ENCODE measurements at places on chromosomes 2 and 18.

DNA sequence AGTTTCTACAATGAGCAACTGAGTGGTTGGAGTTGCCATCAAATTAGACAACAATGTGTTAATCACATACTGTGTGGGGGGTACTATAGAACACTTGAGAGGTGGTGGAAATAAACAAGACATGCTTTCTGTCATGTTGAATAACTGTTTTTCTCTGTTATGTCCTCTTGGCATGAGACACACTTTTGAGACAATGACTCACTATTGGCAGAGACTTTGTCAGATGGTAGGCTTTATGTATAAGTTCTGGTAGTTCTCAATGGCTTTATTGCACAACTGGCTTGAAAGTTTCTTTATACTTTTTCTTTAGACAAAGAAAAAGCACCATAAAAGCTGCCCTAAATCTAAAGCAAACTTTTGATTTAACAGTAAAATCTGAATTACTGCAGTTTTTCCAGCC, 578.7 kb downstream of the ADCYAP1 start:
- DNase-seq: no peak

- DNase-seq: no peak
These were observed 8.2 kb downstream of the LCLAT1 start for GRCh38 chr2:30455114-30455738.

DNA sequence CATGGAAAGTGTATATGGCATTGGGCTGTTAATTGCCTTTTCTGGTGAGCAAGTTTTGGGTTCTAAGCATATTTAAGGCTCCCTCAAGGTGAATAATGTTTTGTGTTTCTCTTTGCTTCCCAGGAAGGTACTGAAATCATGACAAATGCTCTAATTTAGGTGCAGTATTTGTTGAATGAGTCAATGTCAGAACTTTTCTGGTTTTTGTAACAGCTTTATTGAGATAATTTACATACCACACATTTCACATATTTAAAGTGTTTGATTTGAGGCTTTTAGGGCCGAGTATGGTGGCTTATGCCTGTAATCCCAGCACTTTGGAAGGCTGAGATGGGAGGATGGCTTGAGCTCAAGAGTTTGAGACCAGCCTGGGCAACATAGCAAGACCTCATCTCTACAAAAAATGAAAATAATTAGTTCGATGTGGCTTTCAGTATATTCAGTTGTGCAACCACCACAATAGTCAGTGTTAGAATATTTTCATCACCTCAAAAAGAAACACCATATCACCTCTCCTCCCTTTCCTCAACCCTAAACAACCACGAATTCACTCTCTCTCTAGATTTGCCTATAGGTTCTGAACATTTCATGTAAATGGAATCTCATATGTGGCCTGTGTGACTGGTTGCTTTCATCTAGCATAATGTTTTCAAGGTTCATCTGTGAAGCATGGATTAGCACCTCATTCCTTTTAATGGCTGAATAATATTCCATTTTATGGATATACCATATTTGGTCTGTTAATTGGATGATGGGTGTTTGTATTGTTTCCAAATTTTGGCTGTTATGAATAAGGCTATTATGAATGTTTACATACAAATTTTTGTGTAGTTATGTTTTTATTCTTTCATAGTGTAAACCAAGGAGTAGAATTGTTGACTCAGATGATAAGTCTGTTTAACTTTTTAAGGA, 54.9 kb downstream of the MGAT5 start:
- no peak for DNase-seq

DNA sequence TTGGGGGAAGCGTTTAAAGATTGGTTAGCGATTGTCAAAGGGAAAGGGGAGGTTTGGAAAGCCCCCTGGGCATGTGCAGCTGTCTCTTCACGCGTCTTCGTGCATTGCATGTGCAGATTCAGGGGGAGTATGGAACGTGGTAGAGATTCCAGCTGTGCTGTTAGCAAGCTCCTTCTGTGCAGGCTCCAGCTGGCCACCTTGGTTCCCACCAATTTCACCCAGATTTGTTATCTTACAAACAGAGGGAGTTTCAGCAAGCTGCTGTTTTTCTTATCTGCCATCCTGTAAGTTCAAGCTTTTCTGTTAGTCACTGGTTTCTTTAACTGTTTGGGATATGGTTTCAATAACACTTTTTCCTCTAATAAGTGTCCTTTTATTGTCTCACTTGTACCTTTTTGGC, 30.4 kb downstream of the FARP2 start:
- DNase-seq: no peak

DNA sequence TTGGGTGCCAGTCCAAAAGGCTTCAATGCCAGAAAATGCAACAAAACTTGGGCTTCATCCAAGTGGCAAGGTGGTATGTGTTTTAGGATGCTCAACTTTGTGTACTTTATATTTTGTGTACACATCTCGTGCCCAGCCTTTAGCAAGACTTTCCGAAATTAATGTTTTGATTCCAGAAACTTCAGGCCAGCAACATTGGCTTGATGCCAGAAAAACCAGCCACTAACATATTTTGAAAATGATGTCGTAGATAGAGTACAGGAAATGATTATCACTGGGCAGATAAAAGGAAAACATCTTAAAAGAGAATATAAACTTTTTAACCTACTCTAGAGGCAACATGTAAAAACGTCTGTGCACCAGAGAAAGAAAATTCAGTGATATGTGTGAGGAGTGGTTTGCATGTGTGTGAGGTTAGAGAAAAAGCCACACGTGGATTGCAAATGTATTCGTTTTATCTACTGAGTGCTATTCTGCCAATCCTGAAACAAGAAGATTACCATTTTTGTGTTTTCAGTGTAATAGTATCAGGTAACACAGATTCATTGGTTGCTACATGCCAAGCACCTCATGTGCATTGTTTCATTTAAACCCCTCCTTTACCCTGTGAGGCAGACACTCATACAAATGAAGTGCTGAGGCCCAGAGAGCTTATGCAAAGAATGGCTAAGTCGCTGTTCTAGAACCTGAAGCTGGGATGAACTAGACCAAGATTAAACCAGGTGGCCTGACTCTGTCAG, 264.8 kb downstream of the C1D start:
- DNase-seq: no peak

DNA sequence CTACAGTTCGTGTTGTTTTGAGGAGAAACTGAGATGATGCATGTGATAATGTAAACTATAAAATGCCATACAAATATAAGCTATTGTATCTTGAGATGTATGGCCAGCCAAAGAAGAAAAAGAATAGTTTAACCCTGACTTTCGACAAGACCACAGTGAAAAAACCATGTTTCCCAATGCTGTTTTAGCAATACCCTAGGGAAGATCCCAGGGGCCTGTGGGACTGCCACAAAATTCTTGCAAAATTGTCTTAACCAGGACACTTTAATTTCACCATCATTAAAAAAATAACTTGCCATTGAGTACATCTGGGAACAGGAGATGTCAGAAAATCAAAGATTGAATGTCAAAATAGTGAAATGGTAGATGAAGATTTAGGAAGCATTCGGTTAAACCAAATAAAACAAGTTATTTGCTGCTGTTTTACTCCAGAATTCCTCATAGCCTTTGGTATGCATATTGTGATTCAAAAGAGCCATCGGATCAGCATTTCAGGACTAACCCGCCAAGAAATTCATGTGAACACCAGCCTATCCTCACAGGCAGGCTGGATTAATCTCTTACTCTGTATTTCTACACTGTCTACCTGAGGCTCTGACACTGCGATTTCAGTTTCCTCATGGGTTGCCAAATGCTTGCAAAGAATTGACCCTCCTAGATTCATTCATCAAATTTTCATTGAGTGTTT, 49.0 kb upstream of the SP3 start:
- no peak for DNase-seq

DNA sequence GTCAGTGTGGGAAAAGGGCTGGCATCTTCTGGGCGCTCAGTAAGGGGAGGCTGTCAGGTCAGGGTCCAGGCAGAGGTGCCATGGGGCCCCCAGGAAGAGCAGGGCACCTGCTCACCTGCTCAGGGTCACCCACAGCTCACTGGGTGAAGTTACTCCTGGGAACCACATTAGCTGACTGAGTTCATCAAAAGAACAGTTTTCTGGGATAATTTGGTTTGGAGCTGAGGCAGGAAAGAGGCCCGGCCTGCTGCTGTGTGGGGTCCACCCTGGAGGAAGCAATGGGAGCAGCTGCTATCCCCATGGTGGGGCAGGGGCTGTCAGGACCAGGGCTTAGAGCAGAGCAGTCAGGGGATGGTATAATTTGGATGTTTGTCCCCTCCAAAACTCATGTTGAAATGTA, 97.2 kb upstream of the GPC1 start:
- DNase-seq: no peak

- DNase-seq: no peak
These were observed 665.0 kb upstream of the FANCL start for GRCh38 chr2:58906081-58906645.

- DNase-seq: no peak
These were observed 152.7 kb downstream of the MBP start for GRCh38 chr18:76979906-76980305.

DNA sequence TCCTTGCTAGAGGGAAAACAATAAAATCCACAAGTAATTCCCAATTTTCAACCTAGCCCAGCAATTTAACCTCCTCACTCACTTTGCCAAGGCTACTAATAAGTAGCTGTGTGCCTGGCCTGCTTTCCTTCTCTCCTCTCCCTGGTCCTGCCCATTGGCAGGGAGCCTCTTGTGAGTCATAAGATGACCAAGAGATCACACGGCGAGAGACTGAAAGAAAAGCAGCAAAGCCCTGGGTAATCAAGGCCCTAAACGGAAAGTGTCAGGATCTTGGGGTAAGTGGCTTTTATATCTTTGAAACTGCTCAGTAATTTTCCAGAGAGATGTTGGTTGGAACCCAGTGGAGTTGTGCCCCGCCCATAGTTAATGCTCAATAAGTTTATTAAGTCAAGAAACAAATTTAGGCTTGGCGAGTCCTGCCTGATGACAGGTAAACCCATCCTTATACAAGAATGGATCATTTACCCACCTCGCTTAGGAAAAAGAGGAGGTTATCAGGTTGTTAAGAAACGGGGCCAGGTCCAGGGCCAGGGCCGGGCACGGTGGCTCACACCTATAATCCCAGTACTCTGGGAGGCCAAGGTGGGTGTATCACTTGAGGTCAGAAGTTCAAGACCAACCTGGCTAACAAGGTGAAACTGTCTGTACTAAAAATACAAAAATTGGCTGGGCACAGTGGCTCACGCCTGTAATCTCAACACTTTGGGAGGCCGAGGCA, 10.0 kb upstream of the ADAM17 start:
- DNase-seq: no peak

- no peak for DNase-seq
These were observed 401.9 kb downstream of the HRH4 start for GRCh38 chr18:24862201-24862816.

DNA sequence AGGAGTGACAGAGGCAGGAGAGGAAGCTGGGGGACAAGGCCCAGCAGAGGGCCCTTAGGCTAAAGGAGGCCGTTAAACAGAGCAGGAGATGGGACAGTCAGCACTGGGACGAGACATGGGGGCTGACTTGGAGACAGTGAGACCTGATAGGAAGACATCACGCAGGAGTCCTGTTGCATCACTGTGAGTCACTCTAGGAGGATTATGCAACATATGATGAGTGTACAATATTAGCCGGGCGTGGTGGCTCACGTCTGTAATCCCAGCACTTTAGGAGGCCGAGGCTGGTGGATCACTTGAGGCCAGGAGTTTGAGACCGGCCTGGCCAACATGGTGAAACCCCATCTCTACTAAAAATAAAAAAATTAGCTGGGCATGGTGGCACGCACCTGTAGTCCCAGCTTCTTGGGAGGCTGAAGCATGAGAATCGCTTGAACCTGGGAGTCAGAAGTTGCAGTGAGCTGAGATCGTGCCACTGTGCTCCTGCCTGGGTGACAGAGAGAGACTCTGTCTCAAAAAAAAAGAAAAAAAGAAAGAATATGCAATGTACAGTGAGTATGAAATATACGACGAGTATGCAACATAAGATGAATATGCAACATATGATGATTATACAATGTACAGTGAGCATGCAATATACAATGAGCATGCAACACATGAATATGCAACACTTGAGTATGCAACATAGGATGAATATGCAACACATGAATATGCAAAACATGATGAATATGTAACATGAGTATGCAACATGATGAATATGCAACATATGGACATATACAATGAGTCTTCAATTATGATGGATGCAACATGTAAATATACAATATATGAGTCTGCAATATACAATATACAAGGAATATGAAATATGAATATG, 83.3 kb upstream of the ID2 start:
- DNase-seq: no peak

- no peak for DNase-seq
These were observed 117.6 kb upstream of the TTN start for GRCh38 chr2:178924817-178925216.

- no peak for DNase-seq
These were observed 119.6 kb upstream of the PTPRM start for GRCh38 chr18:7447318-7448028.

GRCh38 chr18:25247725-25248124, 104.2 kb downstream of the ZNF521 start:
- no peak for DNase-seq

DNA sequence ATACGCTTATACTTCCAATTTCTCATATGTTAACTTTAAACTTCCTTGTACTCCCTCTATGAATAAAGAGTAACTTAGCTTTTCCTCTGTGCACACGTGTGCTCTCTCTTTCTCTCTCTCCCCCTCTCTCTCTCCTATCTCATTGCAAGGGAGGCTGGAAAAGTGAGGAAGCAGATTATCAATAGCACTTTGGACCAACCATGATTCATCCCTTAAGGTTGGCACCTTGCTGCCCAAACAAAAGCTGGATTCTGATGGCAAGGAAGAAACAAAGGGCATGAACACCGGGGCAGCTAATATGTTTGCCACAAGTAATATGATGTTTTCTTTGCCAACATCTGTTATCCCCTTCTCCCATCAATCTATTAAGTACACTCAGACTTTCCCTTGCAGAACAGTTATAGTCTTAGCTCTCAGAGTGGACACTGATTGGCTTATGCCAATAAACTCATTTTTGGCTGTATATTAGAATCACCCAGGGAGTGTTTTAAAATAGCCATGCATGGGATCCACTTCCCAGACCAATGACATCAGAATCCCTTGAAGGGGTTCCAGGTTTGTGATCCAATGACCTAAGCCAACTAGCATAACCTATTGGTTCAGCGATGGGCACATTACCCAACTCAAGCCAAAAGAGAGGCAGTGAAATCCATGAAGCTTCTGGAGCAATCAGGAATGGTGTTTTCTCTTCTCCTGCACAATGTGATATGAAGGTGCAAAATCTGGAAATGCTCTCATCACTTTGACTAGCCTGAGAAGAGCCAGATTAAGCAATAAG, 60.3 kb downstream of the MREG start:
- no peak for DNase-seq

DNA sequence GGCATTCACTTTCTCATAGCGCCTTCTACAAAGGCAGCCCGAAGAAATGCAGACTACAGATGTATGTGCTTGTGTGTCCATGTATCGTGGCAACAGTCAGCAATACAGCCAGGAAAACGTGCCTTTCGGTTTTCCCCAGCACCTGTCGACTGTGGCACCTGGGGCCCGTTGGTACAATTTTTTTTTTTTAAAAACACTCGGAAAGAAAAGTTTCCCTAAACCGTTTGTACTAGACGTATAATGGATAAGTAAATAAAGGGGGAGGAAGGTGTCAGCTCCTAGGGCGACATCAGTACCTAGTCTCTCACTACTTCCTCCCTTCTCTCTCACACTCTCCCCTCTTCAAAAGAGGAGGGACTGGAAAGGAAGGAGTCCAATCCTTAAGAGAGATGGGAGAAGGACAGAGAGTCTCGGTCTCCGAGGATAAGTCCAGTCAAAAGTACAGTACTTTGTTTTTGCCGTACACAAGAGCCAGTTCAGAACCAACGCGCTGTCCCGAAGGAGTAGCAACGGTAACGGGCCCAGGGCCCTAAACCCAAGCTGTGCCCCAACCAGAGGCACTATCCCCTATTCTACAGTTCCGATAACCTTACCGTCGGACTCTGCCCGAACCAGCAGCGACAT, 759 bp downstream of the PPP4R3B start:
- DNase-seq: peak; percentile 42

- no peak for DNase-seq
These were observed 280.9 kb downstream of the GULP1 start for GRCh38 chr2:188572592-188572991.

All from activated naive CD8-positive, alpha-beta T cell treated with anti-CD3 and anti-CD28 coated beads, Interleukin-2, amount 50 U/mL, for 24 hours (primary cell).